Activated CD4-positive, alpha-beta T cell treated with anti-CD3 and anti-CD28 coated beads for 24 hours (primary cell): ENCODE measurements at places on chromosomes 11 and 22.

DNA sequence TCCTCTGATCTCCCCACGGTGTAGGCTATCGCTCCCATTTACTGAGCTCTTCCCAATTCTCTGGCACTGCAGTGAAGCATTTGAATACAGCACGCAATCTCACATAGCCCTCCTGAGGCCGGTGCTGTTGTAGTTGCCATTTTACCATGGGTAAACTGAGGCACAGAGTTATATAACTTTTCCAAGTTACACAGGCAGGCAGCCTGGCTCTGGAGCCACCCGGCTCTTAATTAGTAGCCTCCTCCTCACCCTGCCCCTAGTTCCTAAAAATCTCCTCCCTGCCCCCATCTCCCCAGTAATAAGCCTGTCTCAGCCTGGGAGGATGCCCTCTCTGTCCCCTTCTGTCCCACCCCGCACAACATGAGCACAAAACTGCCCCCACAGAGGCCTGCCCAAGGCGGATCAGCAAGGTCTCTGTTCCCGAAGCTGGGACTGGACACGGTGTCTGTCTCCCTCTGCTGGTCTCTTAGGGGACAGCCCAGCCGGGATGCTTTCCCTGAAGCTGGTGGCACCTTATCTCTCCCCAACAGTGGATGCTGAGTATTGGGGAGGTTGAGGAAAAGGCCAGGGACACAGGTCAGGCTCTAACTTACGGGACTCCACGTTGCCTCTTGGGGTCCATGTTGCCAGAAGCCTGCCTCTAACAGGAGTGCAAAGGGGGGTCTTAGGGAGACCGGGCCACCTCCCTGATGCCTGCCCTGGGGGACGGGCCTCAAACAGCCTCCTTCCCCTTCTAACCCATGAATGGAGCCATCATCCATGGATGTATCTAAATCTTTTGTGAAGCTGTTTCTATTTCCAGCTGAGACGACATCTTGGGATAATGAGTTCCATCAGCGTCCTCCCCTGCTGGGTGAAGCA, 9.1 kb upstream of the CLCF1 start:
- peak; percentile 80 for DNase-seq

GRCh38 chr11:95144313-95145235, 54.9 kb downstream of the ENDOD1 start:
- DNase-seq, result no peak

DNA sequence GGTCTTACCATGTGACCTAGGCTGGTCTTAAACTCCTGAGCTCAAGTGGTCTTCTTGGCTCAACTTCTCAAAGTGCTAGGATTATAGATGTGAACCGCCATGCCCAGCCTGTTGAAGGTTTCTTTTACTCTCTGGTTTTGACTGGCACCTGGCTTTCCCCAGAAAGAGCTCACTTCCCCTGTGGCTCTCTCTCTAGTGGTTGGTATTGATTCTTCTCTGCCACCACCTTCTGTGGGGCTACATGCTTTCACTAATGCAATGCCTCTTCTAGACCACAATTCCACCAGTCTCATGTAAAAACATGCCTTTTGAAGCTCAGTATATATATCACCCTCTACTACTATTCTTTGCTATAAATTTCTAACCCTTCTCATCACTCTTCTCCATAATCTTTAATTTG, 67.2 kb downstream of the CCDC83 start:
- no peak for DNase-seq

DNA sequence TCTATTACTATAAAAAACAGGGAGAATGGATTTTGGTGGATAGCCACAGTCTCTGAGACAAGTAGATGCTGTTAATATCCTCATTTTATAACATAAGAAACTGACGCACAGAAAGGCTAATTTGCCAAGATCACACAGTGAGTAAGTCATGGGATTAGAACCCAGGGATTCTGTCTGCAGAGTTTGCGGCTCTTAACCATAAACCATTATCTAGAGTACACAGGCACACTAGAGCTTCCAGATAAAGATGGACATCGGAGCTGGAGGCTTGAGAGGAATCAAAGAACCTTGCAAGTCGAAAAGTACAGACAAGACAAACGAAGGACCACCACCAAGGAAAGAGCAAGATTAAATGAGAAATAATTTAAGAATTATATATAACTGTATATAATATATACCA, 11.3 kb downstream of the LGALS12 start:
- no peak for DNase-seq

DNA sequence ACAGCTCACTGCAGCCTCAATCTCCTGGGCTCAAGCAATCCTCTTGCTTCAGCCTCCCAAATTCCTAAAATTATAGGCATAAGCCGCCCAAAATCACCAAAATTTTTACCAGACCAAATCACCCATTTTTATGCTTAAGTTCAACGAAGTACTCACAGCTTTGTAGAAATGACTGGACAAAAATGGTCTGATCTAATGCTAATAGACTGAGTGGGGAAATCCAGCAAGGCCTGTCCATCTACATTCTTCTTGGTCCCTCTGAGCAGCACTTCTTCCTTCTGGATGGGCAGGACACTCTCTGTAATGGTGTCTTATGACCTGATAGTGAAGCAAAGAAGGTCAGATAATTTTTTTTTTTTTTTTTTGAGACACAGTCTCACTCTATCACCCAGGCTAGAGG, 18.7 kb upstream of the OR6X1 start:
- no peak for DNase-seq

GRCh38 chr11:10307400-10308200, 2.7 kb downstream of the ADM start:
- DNase-seq, result peak; percentile 76

DNA sequence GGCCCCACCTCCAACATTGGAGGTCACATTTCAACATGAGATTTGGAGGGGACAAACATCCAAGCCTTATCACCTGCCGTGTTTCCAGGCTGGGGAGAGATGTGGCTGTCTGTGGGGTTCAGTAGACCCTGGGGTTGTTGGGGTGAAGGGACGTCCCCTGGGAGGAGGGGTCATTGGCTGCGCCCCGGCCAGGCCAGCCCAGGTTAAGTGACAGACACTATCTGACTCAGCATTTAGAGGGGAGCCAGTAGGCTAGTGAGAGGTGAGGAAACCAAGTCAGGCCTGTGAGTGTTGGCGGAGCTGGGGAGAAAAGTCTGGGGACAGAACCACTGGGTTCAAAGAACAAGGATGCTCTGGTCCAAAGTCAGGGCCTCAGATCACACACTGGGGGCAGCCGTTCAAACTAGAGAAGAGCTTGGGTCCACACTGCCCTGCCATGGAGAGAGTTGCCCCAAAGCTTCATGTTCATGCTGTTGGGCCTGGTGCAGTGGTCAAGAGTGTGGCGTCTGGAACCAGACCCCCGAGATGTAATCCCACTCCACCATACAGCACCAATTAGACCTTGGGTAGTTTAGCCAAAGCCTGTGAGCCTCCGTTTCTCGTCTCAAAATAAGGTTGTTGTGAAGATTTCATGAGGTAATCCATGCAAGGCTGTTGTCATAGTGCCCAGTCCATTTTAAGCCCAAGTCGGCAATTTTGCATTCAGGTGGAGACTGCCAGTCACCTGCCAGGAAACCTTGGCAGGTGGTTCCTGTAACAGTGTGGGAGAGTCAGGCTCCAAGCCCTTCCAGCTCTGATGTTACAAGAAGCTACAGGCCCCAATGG, 1289.6 kb downstream of the TBC1D22A start:
- DNase-seq, result no peak

DNA sequence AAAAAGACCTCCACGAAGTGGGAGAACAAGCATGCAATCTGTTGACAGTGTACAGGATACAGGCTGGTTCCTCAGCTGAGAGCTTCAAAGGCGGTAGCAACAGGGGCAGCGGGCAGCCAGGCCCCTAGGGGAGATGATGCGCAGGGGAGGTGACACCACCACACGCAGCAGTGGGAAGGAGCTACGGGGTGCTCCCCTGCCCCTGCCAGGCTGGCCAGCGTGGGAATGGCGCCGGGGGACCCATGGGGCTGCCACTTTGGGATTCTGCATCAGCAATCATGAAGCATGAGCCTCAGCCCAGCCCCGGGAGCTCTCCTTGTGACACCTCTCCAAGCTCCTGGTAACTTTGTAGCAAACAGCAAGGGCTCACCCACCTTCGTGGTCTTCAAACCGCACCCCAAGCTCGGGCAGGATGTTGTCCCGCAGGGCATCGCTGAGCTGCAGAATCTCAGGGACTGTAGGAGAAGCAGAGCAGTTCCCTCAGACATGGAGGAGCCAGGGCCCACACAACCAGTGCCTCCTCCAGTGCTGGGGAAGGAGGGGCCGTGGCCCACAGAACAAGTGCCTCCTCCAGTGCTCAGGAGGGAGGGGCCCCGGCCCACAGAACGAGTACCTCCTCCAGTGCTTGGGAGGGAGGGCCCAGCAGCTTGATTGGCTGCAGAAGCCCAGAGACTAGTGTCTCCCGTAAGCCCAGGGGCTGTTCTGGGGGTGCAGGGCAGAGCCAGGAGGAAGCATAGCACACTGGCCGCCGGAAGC, 14.6 kb upstream of the NAP1L4 start:
- DNase-seq, result no peak

DNA sequence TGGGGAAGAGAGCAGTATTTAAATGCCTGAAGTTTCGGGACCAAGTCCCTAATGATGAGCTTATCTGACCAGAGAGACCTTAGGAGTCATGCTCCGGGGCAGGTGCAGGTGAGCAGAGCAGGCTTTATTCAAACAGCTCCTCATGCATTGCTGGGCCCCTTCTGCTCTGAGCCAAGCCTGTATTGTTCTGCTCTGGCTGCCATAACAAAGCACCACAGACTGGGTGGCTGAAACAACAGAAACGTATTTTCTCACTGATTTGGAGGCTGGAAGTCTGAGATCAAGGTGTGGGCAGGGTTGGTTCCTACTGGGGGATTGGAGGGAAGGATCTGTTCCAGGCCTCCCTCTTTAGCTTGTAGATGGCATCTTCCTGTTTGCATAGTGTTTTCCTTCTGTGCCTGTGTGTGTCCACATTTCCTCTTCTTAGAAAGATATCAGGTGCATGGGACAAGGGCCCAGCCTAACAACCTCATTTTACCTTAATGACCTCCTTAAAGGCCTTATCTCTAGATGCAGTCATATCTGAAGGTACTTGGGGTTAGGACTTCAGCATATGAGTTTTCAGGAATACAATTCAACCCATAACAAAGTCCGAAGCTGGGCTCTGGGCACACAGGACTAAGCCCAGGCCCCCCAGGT, 97.1 kb upstream of the PARVA start:
- no peak for DNase-seq

- no peak for DNase-seq
These were observed 32.4 kb downstream of the ZNF195 start for GRCh38 chr11:3346587-3346986.

DNA sequence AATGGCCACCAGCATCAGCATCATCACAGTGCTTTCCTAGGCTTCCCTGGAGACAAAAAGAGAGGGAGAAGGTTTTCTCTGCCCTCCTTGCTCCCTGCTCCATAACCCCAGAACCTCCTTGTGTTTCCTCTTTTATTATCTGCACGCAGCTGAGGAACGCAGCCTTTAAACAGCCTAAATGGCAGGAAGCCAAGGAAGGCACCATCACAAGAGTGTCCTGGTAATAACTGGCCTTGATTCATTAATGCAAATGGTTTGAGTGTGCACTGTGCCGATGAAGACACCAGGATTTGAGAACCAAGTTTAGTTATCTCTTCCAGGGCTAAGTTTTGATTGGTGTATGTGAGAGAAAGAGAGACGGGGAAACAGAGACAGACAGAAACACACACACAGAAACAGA, 29.4 kb upstream of the DRD2 start:
- DNase-seq, result no peak

- no peak for DNase-seq
These were observed 539.6 kb upstream of the LRRC4C start for GRCh38 chr11:41999066-41999465.

DNA sequence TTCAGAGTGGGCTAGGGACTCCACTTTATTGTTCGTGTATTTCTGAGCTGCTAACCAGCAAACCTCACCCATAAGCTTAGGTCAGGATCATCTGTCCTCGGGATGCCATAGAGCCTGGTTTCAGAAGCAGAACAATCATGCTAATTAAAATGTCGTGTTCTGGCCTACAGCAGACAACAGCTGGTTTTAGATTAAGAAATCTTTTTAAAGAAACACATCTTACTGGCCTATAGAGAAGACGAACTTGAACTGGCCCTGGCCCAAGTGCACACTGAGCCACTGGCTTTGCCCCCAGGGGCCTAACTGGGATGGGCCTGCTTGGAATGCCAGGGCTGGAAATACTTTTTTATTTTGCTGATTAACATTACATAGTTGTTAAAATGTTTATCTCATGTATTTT, 63.2 kb downstream of the ALX4 start:
- DNase-seq, result no peak
